ENCODE measurements at places on chromosomes 1 and 21. TPM values are rescaled to one million over a fixed set of nuclear protein-coding genes. Genes with fewer than 3 reads are reported as not detected.

The LRRC42 gene
- 12.4 TPM for total RNA-seq

The CTPS1 gene
- total RNA-seq, result 4.1 TPM

- H3K36me3 ChIP-seq, result no peaks in the 10 kb centered on the region
- H3K27me3 ChIP-seq, result no peaks in the 10 kb centered on the region
- no peaks in the 10 kb centered on the region for H3K4me1 ChIP-seq
Measured at GRCh38 chr1:3020263-3020909, 881 bp upstream of the ACTRT2 start.

GRCh38 chr1:232873931-232874330 is 68.7 kb downstream of the MAP10 start:
- no peak overlapping the region for H3K27ac ChIP-seq
- H3K27me3 ChIP-seq, result no peaks in the 10 kb centered on the region
- H3K36me3 ChIP-seq, result no peaks in the 10 kb centered on the region
- H3K4me1 ChIP-seq, result no peaks in the 10 kb centered on the region
- no peak for DNase-seq

GRCh38 chr1:113508364-113509164 is 118.2 kb downstream of the MAGI3 start:
- DNase-seq, result no peak
- H3K27ac ChIP-seq, result peak overlapping the region; percentile 55
- no peaks in the 10 kb centered on the region for H3K36me3 ChIP-seq
- peaks cover 18% of the 10 kb centered on the region for H3K4me1 ChIP-seq
- H3K27me3 ChIP-seq, result no peaks in the 10 kb centered on the region
- H3K4me3 ChIP-seq, result no peak overlapping the region

DNA sequence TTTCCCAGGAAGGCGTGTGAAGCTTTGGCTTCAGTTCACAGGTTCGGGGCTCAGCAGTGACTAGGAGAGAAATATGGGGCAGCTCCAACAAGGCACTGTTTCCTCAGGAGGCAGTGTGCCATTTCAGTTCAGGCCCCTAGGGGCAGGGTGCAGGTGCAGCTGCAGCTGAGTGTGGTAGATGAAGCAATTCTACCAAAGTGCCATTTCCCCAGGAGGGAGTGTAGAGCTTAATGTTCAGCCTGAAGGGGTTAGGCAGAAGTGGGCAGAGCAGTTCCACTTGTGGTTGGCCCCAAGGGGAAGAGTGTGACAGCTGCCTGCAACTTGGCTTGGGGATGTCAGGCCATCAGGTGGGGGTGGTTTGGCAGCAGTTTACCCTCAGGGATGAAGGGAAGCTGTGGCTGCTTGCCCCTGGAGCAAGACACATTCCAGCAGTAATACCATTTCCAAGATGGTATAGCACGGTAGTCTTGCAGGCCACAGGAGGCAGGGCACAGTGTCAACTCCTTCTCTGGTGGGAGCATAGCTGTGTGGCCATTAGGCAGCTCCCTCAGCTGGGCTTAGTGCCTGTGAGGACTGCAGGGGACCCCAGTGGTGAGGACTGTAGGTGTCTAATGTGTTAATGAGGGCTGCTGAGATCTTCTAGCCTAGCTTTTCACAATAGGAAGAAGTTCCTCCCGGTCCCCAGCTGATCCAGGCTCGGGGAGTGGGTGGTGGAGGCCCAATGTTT is 34.7 kb downstream of the RGSL1 start:
- no peaks in the 10 kb centered on the region for H3K27me3 ChIP-seq
- H3K4me1 ChIP-seq, result no peaks in the 10 kb centered on the region
- no peaks in the 10 kb centered on the region for H3K36me3 ChIP-seq
- no peak overlapping the region for H3K4me3 ChIP-seq
- no peak overlapping the region for H3K27ac ChIP-seq
- DNase-seq, result no peak

GRCh38 chr1:41344708-41345159 is 16.5 kb upstream of the FOXO6 start:
- no peaks in the 10 kb centered on the region for H3K27me3 ChIP-seq
- H3K4me3 ChIP-seq, result no peak overlapping the region
- no peak overlapping the region for H3K27ac ChIP-seq
- no peak for DNase-seq

DNA sequence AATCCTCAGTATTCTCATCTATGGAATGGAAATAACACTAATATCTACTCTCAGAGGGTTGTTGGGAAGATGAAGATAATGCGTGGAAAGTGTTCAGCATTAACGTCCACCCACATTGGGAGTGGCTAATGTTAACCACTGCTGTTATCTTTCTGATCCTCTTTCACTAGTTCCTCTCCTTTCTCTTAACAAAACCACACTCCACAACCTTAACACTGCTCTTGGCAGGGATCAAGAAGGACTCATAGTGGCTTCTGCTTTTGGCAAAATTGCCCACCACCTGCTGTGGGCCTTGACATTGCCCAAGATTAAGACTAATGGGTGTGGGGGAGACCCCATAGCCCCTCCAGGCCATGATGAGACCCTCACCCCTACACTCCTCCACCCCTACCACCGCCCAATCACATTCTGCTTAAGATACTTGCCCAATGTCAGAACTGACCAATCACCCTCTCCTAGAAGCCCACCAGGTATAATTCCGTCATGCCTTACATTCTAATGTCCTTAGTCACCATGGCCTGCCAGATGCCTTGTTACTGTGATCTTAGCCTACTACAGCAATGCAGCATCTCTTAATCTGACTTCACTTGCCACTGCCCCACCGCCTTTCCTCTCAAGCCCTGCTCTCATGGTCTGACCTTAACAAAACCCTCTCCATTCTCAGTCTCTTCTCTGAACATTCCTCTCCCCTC is 27.1 kb downstream of the DHCR24 start:
- no peaks in the 10 kb centered on the region for H3K36me3 ChIP-seq
- H3K4me1 ChIP-seq, result no peaks in the 10 kb centered on the region
- no peak overlapping the region for H3K27ac ChIP-seq
- no peak overlapping the region for H3K4me3 ChIP-seq
- no peak for DNase-seq

DNA sequence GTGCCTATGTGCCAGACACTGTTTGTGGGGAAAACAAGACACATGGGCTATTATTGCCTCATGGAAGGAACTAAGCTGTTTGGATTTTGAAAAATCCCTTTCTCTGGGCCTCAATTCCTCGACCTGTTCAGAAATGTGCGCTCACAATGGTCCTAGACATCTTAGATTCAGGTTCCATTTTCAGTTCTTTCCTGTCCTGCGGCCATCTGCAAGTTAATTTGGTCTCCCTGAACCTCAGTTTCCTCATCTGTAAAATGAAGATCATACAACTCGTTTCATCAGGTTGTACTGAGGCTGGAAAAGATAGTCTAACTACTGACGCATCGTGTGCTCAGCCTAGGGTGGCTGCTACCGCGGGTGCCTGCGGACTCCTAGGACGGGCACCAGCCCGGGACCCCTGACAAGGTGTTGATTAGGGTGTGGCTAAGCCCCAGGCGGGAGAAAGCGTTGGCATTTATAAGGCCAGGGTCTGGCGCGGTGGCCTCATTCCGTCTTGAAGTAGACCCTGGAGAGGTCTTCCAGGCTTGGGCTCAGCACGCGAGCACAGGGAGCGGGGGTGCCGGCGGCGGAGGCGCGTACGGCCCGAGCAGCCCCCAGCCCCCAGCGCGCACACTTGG is 493 bp upstream of the ELOA start:
- peak overlapping the region; percentile 91 for H3K4me3 ChIP-seq
- no peaks in the 10 kb centered on the region for H3K36me3 ChIP-seq
- no peaks in the 10 kb centered on the region for H3K27me3 ChIP-seq
- DNase-seq, result no peak
- peak overlapping the region; percentile 77 for H3K27ac ChIP-seq
- peaks cover 29% of the 10 kb centered on the region for H3K4me1 ChIP-seq

All from pancreas (tissue), 10 donors.